Caki2 (cell line): ENCODE measurements at places on chromosomes 2 and 18.
A peak's percentile ranks its signal among the peaks of the same experiment; 100 is the strongest.

DNA sequence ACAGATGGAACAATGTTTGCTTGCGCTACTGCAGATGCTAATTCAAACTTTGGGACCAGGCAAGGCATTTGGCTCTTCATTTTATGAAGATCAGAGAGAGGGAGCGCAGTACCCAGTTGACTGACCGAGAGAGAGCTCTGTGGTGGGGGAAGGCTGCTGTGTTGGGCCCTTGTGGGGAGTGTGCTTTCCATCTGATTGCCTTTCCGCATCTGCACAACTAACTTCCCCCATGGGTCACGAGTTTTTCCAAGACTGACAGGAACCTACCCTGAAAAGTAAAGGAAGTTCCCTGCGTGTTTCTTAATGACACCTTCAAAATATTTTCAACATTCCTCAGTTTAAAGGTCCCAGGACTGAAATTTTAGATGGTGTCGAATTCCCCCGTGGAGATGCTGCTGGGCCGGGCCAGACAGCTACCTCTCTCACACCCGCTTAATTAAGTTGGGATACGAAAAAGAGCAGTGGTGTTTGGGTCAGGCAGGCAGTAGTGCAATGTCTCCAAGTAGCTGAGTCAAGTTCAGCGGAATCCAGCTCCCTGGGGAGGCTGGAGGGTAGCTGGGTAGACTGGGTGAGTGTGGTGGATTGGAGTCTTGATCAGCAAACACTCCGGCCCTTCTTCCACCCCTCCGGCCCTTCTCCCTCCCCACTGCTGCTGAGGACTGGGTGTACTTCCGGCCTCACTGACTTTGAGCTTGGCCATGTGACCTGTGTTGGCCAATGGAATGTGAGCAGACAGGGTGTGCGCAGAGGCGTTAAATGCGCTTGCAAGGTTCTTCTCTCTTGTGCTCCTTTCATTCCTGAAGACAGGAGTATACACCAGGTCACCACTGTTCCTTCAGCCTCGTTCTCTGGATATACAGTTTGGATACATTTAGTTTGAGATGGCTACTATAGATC lies 2.3 kb upstream of the ARHGAP25 start:
- no peak for DNase-seq

DNA sequence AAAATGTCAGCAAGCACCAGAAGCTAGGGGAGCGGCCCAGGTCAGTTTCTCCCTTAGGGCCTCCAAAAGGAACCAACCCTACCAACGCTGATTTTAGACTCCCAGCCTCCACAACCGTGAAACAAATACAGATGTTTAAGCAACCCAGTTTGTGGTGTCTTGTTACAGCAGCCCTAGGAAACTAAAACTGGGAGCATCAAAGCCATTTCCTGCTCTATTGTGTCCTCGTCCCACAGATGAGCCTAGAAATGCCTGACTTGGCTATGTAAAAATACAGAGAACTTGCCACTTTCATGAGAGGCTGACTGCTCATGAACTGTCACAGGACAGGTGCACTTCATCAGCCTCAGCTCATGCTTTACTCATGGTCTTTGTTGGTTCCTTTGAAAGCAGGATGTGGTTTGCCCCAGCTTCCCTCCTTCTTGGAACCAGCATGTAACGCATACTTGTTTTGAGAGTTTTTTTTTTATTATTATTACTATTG lies 97.6 kb upstream of the SLC39A10 start:
- DNase-seq, result no peak

DNA sequence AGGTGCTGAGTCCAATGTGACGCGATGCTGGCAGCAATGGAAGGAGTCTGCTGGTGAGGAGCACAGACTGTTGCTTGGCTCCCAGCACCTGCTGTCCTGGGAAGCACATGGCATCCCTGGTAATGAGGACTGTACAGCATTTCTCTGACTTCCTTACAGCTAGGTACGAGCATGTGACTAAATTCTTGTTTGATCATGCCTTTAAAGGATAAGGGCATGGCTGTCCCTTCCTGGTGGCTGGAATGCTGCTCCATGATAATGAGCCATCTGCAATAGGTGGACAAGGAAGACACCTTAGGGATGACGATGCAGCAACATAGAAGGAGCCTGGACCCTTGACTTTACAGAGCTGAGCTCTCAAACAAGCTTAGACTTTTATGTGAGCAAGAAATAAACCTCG lies 278.0 kb upstream of the SPRED2 start:
- DNase-seq, result peak; percentile 18

- DNase-seq, result no peak
Measured at GRCh38 chr2:38105922-38106321, 30.0 kb upstream of the CYP1B1 start.

DNA sequence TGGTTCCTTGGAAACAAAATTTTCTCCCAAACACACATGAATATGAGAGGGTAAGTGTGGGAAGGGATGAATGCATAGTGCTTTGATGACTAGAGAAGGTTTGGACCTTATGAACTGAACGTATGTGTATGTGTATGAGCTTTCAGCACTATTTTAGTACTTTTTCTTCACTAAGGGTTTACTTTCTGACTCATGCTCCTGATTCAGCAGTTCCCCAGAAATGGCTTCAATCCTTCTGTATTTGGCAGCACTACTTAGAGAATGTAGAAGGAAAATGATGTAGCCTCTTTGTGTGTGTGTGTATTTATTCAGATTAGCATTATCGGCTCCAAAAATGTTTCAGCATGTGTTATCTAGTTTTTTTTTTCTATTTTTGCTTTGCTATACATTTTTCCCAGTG lies 22.2 kb downstream of the KCNJ3 start:
- DNase-seq, result no peak

GRCh38 chr18:27763341-27763740 lies 413.6 kb downstream of the CDH2 start:
- DNase-seq, result no peak

GRCh38 chr2:232504438-232504837 lies 15.8 kb upstream of the PRSS56 start:
- DNase-seq, result no peak

- no peak for DNase-seq
Measured at GRCh38 chr2:85340034-85340892, 12.5 kb upstream of the TGOLN2 start.

GRCh38 chr2:36486521-36487044 lies 111.4 kb downstream of the FEZ2 start:
- peak; percentile 76 for DNase-seq

GRCh38 chr2:151971301-151972051 lies 127.4 kb downstream of the CACNB4 start:
- DNase-seq, result no peak

- no peak for DNase-seq
Measured at GRCh38 chr2:62443886-62444285, 62.1 kb downstream of the TMEM17 start.

DNA sequence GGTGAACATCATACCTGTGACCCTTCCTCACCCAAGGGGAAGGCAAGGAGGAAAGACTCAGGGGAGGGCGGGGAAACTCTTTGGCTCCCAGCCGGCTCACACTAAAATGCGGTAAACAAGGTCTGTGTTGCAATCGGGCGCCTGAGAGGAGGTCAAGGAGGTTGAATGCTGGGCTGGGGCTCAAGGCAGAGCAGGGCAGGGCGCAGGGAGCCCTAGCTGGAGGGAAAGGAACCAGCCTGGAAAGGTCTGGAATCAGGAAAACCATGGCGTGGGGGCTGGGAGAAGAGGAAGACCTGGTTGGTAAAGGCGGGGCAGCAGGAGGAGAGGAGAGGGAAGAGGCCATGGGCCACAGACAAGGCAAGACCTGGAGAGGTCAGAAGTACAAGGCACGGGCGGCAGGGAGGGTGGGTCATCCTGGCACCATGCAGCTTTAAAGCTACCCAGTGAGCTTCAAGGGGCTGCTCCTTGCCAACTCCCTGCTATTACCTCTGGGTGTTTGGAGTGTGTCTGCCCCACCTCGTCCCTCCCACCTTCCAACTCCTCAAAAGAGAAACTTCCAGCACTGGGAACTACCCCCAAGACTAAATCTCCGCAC lies 4.8 kb upstream of the TMEM37 start:
- no peak for DNase-seq

- DNase-seq, result no peak
Measured at GRCh38 chr2:44777537-44777936, 164.0 kb upstream of the SIX3 start.

DNA sequence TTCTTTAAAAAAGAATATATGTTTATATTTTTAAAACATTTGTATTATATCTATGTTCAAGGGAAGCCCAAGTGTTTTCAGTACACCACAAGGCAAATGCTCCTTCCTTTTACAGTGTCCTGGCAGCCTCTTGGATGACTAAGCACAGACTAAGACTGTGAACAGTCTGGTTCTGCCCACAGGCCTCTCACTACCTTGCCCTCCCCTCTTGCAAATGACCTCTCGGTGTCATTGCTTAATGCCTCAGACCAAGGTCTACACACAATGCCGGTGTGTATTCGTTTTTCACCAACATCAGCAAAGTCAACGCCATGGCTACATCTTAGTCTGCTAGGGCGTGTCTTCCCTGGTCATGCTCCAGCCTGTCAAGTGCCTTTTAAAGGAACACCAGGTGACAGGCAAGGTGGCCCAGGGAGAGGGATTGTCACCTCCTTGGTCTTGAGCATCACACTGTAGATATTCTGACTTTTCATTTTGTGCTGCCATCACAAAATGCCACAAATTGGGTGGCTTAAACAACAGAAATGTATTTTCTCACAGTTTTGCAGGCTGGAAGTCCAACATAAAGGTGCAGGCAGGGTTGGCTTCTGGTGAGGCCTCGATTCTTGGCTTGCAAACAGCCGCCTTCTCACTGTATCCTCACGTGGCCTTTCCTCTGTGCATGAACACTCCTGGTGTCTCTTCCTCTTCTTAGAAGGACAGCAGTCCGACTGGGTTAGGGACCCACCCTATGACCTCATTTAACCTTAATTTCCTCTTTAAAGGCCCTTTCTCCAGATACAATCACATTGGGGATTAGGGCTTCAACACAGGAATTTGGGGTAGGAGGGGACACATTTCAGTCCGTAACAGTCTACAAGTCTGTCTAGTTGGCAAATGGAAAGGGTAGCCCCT lies 266.5 kb downstream of the KLHL29 start:
- peak; percentile 19 for DNase-seq

DNA sequence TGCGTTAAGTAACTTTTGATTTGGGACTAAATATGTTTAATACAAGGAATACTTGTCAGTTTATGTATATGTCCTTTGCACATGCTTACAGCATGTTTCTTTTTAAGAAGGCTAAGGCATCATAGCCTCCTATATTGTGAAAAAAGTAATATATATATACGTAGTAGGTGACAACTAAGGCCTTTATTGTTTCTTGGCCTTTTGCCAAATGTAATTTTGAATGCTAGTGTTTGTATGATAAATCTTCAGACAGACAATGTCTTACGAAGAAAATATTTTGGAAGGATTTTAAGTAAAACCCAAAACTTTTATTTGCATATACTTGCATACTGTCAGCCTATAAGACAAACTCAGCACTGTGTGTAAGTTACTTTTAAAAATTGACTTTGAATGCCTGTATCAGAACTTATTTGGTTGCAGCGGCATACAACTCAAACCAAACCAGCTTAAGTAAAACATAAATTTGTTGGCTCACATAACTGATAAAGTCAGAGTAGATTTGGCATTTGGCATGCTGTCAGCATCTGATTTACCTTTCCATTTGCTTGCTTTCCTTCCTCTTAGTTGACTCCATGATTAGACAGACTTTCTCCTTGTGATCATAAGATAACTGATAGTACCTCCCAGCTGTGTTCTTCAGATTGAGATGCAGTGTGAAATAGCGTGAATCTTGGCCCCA lies 24.4 kb downstream of the UBE2E3 start:
- DNase-seq, result no peak

DNA sequence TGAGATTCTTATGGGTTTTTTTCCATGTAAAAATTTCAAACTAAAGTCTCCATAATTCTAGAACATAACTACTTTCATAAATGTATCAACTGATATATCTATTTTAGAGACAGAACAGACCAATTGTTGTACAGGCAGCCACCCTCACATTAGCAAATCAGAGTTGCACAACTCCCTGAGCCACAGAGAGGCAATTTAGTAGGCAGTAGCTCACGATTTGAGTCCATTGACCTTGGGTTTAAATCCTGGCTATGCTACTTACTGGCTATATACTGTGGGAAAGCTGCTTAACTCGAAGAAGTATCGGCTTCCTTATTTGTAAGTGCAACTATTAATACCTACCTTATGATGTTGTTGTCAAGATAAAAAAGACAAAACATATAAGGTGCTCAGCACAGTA lies 16.2 kb downstream of the MTIF2 start:
- no peak for DNase-seq

GRCh38 chr2:26016012-26016705 lies 17.7 kb upstream of the RAB10 start:
- DNase-seq, result no peak

DNA sequence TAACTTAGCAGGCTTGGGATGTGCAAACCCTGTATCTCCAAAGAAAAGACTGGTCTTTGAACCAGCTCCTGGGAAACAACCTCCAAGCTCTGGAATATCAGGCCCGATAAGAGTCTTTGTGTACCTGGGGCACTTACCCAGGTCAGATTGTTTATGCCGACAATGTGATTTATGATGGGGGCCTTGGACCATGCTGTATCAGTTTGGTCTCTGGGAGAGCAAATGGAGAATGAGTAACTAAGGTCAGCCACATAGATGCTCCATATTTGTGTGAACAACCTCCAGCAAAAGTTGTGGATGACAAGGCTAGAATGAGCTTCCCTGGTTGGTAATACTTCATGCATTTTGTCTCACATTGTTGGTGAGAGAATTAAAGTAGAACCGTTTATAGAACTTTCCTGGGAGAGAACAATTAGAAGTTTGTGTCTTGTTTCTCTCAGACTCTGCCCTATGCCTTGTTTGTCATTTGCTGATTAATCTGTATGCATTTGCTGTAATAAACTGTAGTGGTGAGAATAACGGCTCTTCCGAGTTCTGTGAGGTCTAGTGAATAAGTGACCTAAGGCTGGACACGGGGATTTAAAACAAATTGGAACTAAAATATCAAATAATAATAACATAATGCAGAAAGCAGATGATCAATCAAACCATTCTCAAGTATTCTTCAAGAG lies 259.1 kb downstream of the XIRP2 start:
- peak; percentile 49 for DNase-seq

- no peak for DNase-seq
Measured at GRCh38 chr2:195521589-195521988, 135.4 kb upstream of the SLC39A10 start.

DNA sequence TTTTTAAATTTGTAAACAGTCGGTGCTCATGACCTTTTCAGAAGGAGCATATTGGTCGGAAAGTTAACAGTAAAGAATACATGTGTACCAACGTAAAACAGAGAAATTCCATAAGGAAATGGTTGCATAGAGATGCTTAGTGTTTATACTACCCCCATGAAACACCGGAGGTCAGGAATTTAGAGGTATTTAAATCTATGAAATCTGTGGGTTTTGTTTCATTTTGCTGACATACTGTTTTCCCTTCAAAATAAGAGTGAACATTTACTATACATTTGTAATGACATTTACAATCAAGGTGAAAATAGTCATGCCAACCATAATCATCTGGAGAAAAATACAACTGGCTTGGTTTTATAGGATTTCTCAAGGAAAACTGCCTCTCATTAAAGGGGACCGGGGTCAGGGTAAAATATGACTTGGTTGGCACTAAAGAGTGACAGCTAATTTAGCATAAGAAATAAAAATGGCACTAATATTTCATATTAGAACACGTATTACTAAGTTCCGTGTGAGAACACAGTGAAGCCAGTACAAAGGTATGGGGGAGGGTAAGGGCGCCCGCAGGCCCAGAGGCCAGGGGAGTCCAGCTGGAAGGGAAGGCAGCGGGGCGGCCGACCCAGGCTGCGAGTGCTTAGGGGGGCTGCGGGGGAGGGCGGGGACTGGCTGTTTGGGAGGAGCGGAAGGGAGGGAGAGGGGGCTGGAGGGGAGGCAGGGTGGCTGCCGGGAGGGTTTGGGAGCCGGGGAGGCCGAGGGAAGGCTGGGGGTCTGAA lies 1.1 kb upstream of the RNU4ATAC start:
- DNase-seq, result peak; percentile 6
